ENCODE measurements at places on chromosomes 3 and 15. TPM values are rescaled to one million over a fixed set of nuclear protein-coding genes. Genes with fewer than 3 reads are reported as not detected.

The ADGRG7 gene
- polyA plus RNA-seq: not detected

The ZNF619 gene
- 1.4 TPM for polyA plus RNA-seq

The IL16 gene
- polyA plus RNA-seq: 1.4 TPM

The PHLDB2 gene
- polyA plus RNA-seq: 28.0 TPM

The GOLGA8S gene
- polyA plus RNA-seq: 0.13 TPM

The CIB2 gene
- polyA plus RNA-seq: 29.9 TPM

The SEMA7A gene
- 2.8 TPM for polyA plus RNA-seq

The TMCO5A gene
- polyA plus RNA-seq: not detected

The XYLB gene
- 7.9 TPM for polyA plus RNA-seq

The PLD1 gene
- 11.2 TPM for polyA plus RNA-seq
